ENCODE measurements at places on chromosomes 16 and 17. TPM values are rescaled to one million over a fixed set of nuclear protein-coding genes. Genes with fewer than 3 reads are reported as not detected.

The STARD3 gene
- total RNA-seq, result 27.8 TPM

GRCh38 chr16:82699711-82700495, 73.1 kb downstream of the CDH13 start:
- peaks cover 33% of the 10 kb centered on the region for H3K4me1 ChIP-seq
- no peaks in the 10 kb centered on the region for H3K36me3 ChIP-seq
- DNase-seq, result peak; percentile 80
- H3K27ac ChIP-seq, result peak overlapping the region; percentile 85
- no peaks in the 10 kb centered on the region for H3K27me3 ChIP-seq

The ST6GALNAC2 gene
- total RNA-seq, result 0.84 TPM

- no peaks in the 10 kb centered on the region for H3K4me1 ChIP-seq
- no peak overlapping the region for H3K4me3 ChIP-seq
- H3K27ac ChIP-seq, result no peak overlapping the region
- H3K27me3 ChIP-seq, result no peaks in the 10 kb centered on the region
Measured at GRCh38 chr17:11889266-11889665, 108.0 kb downstream of the ZNF18 start.

- no peak for DNase-seq
- no peaks in the 10 kb centered on the region for H3K36me3 ChIP-seq
- no peaks in the 10 kb centered on the region for H3K27me3 ChIP-seq
- no peak overlapping the region for H3K27ac ChIP-seq
- no peaks in the 10 kb centered on the region for H3K4me1 ChIP-seq
Measured at GRCh38 chr16:52234626-52235025, 312.3 kb downstream of the TOX3 start.

DNA sequence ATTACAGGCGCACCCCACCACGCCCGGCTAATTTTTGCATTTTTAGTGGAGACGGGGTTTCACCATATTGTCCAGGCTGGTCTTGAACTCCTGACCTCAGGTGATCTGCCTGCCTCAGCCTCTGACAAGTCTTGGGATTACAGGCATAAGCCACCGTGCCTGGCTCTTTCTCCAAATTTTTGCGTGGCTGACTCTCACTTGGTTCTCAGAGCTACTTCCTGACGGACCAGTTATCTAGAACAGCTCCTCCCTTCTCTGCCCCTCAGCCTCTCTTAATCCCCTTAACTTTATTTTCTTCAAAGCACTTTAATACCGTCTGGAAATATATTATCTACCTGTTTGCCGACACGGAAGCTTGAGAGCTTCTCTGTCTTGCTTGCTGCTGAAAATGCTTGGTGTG, 4.2 kb downstream of the YPEL2 start:
- H3K4me1 ChIP-seq, result peaks cover 41% of the 10 kb centered on the region
- DNase-seq, result no peak
